ENCODE measurements at places on chromosomes 4 and X. TPM values are rescaled to one million over a fixed set of nuclear protein-coding genes. Genes with fewer than 3 reads are reported as not detected.

The SRD5A3 gene
- total RNA-seq: 18.2 TPM

The TCEANC gene
- total RNA-seq: 2.7 TPM

The ZNF732 gene
- total RNA-seq: not detected

The RNF150 gene
- total RNA-seq: 26.1 TPM

The ADH7 gene
- total RNA-seq: not detected

The XAGE1B gene
- total RNA-seq: not detected

The MAPK10 gene
- total RNA-seq: 18.6 TPM

The TRIM60 gene
- total RNA-seq: not detected

The PDHA2 gene
- not detected for total RNA-seq

The STPG2 gene
- not detected for total RNA-seq

The CT47B1 gene
- not detected for total RNA-seq

The NOP14 gene
- 9.9 TPM for total RNA-seq

The GRIA2 gene
- total RNA-seq: not detected

The PPP2R2C gene
- total RNA-seq: not detected

The RS1 gene
- 0.05 TPM for total RNA-seq

DNA sequence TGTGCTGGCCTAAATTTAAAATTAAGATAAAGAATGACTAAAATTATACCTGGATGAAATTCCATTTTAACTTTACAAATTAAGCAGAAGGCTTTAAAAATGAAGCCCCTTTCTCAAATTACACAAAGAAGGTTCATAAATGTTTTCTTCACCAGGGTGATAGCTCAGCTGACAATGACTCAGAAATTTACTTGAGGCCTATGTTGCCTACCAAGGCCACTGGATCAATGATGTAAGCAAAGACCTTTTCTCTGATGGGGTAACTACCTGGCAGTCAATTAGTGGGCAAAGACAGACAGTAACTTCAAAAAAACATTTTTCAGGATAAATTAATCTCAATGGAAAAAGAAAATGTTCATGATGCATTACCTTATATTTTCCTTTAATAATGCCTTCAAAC is 23.9 kb upstream of the GPR34 start:
- no peak for DNase-seq

DNA sequence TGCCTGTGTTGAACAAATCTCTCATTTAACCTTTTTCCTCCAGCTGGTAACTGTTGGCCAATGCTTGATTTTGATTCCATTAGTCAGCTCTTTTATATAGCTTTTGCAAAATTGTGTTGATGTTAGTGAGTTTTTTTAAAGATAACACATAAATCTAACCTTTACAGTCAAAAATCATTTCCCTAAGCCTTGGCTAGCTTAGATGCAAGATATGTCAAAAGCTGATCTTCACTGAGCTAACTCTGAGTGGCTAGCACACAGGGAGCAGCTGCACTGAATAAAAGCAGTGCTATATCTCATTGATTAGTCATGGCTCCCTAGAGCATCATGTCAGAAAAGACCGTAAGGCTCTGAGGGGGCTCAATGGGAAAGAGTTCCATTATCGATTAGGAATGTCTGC is 78.7 kb downstream of the PPARGC1A start:
- no peak for DNase-seq

DNA sequence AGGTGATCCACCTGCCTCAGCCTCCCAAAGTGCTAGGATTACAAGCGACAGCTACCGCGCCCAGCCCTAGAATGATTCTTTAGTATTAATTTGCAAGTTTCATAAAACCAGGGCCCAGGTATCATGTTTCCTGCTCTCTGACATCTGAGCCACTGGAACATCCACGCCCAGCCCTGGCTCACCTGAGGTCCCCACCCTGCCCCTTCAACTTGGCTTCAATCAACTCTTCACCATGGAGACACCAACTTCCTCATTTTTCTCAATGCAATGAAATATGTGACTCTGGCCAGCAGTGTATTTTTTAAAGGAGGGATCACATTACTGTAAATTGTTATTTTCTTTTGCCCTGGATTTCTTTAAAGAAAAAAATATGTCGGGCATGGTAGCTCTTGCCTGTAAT is 3.9 kb downstream of the PRSS12 start:
- no peak for DNase-seq

GRCh38 chr4:22741744-22742143 is 49.0 kb downstream of the GBA3 start:
- no peak for DNase-seq

GRCh38 chr4:64857815-64858214 is 448.6 kb upstream of the TECRL start:
- DNase-seq: no peak

- no peak for DNase-seq
Measured at GRCh38 chrX:119617517-119618164, 11.4 kb upstream of the NKRF start.

- no peak for DNase-seq
Measured at GRCh38 chrX:129695535-129695934, 40.8 kb upstream of the APLN start.

DNA sequence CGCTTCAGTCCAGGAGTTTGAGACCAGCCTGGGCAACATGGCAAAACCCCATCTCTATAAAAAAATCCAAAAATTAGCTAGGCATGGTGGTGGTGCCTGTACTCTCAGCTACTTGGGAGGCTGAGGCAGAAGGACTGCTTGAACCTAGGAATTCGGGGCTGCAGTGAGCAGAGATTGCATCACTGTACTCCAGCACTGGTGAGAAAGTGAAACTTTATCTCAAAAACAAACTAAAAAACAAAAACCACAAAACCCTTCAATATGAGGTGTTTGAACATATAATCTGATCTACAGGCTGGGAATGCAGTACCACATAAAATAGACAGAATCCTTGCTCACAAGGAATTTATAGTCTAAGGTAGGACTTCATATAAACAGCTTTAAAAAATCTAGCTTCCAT is 103.9 kb downstream of the PDS5A start:
- DNase-seq: no peak

- no peak for DNase-seq
Measured at GRCh38 chr4:151859641-151860040, 98.8 kb upstream of the GATB start.

GRCh38 chrX:40167233-40167849 is 69.6 kb upstream of the BCOR start:
- no peak for DNase-seq

DNA sequence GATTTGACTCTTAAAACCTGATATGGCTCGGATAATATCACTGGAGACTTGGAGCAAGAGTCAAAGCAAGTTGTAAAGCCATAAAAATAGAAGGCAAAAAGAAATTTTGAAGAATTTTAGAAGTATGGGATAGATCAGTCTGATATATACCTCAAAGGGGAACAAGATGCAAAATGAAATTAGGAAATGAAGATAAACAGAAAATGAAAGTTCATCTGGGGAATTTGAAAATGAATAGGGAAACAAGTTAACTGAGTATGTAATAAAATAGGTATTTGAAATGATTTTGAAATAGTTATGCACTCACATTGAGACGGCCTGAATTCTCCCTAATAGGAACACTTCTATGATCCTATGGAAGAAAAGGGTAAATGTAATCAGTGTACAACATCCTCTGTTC is 5.7 kb downstream of the CYP2U1 start:
- DNase-seq: no peak

- DNase-seq: no peak
Measured at GRCh38 chr4:77084019-77084639, 8.3 kb upstream of the CCNI start.

DNA sequence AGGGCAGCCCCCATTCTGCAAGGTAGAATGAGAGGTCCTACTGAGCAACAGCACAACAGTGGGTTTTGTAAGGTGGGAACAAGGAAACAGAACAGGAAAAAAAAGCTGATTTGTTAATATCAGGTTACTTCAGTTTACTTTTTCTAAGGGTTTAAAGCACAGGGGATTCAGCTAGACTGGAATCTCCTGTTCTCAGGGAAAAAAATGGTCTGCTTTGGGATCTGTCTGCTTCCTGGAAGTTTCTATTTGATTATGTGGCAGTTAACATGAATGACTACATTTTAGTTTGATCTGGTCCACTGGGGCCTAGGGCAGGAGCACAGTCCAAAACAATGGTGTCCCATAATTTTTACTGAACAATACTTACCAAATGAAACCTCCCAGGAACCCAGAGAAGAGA is 104.6 kb downstream of the FBXW7 start:
- DNase-seq: no peak

- no peak for DNase-seq
Measured at GRCh38 chr4:29536745-29537144, 1183.4 kb upstream of the PCDH7 start.

- no peak for DNase-seq
Measured at GRCh38 chrX:12987900-12988594, 13.1 kb downstream of the TMSB4X start.

- no peak for DNase-seq
Measured at GRCh38 chr4:25454476-25454875, 77.4 kb downstream of the ANAPC4 start.

GRCh38 chr4:101600287-101600686 is 190.2 kb upstream of the BANK1 start:
- no peak for DNase-seq

DNA sequence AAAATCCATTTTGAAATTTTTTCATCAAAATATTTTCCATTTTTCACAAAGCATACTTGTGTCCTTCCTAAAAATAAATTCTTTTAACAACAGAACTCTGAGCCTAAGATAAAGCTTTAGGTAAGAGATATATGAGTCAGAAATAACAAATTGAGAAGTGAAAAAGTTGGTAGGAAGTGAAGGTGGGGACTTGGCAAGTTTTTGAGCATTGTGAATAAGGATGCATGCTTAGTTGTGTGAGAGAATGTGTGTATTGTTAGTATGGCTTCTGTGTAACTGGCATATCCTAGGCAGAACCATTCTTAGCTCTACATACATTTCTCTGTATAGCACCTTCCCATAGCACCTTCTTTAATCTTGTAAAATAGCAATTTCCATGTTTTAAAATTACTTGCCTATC is 6.8 kb downstream of the ASB5 start:
- no peak for DNase-seq

GRCh38 chr4:111231281-111231680 is 608.4 kb upstream of the PITX2 start:
- DNase-seq: no peak

- DNase-seq: no peak
Measured at GRCh38 chr4:1019320-1019719, 7.9 kb downstream of the FGFRL1 start.

DNA sequence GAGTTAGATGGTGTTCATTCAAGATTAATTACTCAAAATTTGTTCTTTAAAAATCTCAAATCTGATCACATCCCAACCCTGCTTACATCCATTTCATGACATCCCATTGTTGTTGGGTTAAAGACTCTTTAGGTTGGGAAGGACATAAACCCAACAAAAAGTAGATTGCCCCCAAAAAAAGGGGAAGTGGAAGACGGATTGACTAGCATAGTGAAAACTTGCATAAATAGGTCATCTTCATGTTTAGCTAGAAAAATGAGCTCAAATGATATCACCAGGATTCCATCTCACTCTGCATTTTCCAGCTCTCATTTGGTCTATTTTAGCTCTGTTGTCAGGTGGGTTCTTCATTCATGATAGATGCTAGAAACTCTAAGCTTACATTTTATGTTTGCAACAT is 18.5 kb upstream of the TET2 start:
- no peak for DNase-seq

- DNase-seq: no peak
Measured at GRCh38 chr4:165288639-165289422, 38.6 kb upstream of the MSMO1 start.

GRCh38 chrX:47156611-47157520 is 11.8 kb downstream of the RBM10 start:
- DNase-seq: no peak

DNA sequence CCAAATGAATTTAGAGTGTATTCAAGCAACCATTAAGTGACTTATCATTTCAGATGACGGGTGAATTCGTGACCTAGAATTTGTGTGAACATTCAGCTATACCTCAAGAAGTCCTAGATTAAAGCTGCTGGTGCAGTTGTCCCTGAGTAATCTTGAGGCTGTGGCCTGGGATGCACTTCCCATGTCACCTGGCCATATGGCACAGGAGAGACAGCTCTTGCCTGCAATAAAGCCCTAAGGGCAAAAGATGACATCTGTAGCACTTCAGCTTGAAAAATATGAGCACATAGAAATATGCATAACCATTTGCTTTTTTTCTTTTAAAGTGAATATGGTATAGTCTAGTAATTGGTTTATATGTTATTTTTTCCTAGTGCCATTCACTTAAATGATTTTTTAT is 125.8 kb downstream of the FHDC1 start:
- no peak for DNase-seq

- no peak for DNase-seq
Measured at GRCh38 chr4:6992728-6993677, 50.2 kb upstream of the TADA2B start.

DNA sequence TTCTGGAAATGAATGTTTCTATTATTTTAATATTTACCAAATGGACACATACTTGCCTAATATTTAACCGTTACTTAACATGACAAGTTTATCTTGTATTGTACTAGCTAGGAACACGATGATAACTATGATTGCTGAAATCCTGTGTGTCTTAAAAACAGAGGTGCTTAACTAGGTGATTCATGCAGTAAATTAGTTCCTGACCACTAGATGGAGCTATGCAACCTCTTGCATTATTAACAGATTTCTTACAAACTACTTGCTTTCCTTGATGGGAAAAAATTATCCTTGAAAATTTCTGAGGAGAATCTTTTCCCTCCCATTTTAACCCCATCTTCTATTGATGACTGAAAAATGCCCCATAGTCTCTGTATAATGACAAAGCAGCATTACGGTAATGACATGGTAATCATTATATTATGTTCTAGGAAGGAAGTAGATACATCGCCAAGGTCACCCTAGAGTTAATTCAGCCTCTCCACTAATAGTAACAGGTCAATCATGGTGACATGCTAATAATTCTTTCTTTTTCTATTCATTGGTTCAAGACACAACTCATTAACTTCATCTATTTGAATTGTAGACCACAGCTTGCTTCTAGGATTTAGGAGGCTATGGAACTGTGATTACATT is 844.2 kb downstream of the RAPGEF2 start:
- DNase-seq: peak; percentile 15

DNA sequence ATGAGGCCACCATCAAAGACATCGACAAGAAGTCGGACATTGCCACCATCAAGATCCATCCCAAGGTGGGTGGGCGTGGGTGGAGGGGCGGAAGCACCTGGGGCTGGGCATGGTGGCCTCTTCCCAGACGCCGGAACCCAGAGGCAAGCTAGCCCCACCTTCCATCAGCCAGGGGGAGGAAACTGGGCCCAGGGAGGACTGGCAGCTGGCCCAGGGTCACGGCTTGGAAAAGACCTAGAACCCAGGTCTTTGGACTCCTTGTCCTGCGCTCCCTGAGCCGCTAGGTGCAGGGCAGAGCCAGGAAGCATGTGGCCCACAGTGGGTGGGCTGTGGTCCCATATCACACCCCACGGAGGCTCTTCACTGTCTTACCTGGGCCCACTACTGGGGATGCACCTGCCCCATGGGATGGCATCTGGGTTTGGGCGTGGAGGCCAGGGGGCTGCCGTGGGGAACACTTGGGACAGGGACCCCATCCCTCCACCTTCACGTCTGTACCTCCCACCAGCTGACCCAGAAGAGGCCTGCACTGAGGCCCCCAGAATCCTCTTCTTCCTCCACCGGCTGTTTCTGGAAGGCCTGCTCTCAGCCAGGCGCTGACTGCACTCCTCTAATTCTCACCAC is 17.3 kb downstream of the HTRA3 start:
- DNase-seq: no peak

Data from SJSA1 (cell line).